ENCODE measurements at places on chromosomes 2 and 18. TPM values are rescaled to one million over a fixed set of nuclear protein-coding genes. Genes with fewer than 3 reads are reported as not detected.

The CLEC4F gene
- 0.22 TPM for total RNA-seq

The ZSWIM2 gene
- total RNA-seq, result not detected

The DGKD gene
- total RNA-seq, result 29.2 TPM

GRCh38 chr2:161400076-161400475 is 16.0 kb upstream of the TBR1 start:
- DNase-seq, result no peak

GRCh38 chr2:173130496-173131465 is 55.1 kb downstream of the MAP3K20 start:
- DNase-seq, result no peak

DNA sequence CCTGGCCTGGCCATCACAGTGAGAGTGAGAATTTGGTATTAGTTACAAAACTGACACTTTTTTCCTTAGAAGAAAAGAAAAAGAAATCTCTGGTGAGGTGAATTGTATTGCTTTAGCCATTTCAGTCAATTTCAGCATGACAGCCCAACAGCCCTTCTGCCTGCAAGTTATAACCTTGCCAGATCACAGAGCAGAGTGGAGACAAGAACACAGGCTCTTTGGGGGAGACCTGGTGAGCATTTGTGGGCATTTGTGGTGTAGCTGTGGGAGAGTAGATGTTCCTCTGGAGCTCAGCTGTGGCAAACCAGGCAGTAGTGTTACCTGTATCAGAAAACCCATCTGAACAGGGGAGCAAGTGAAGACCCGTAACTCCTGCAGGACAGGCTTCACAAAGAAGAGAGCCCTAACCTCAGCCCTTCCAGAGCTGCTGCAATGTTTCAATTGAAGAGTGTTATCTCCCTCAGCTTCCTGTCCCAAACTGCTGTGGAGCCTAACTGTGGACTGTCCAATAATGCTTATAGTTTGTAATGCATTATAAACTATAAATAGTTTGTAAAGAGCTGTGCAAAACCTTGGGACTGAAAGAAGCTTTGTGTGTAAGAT is 22.8 kb upstream of the DLX1 start:
- no peak for DNase-seq

DNA sequence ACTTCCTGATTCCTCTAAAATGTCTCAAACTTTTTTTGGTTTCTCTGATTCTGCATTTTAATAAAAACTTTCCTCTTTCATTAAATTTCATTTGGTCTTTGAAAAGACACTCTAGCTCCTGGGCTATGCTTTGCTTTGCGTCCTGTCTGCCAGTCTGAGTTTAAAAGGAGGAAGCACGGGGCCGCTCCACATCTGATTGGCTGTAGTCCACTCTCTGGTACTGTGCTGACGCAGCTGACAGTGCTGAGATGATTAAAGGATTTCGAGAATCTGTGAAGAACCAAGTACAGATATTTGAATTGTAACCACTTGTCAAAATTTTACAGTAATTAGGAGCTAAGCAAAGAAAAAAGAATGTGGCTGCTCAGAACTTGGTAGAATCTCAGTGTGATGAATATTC is 199.6 kb upstream of the HNMT start:
- no peak for DNase-seq

- DNase-seq, result no peak
Measured at GRCh38 chr2:130898553-130898952, 61.8 kb downstream of the ARHGEF4 start.

DNA sequence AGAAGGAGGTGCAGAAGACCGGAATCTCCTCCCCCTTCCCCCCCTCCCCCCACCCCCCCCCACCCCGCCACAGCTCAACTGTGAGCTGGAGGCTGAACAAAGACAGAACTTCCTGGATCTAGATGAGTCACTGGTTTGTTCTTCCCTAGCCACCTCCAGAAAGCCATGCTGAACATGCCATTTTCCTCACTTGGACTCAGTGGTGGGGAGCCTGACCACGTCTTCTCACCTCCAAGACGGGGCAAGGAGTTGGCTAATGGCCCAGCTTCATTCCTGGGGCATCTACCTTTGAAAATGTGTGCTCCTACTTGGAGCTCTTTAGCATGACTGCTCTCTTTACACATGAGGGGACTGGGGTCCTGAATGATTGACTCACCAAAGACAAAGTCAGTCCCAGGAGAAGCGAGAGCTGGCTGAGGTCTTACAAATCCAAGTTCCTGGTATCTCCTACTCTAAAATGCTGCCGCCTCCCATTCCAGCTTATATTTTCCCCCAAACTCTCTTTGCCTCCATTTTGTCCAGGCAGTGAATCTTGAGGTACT is 22.6 kb upstream of the FZD5 start:
- no peak for DNase-seq

DNA sequence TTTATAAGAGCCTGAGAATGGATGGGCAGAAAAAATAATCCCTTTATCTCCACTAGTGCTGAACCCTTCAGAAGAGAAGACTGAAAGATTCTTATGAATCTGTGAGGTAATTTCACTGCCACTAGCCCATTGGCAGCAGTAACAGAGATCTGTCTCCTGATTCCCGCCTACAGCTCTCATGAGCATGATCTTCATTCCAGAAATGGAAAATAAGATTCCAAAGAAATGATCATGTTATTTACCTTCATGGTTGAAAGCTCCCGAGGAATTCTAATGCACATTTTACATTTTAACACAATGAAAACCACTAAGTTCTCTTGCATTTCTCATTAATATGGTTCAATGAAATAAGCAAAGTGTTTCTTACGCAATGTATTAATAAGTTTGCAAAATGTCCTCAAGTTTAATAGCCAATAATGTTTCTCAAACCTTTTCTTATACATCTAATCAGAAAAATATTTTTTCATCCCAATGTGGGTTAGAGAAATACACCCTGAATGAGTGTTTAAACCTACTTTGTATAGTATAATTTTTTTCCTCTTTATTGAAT is 905.6 kb downstream of the TMEM182 start:
- DNase-seq, result no peak
